ENCODE measurements at places on chromosomes 5 and 9.
A peak's percentile ranks its signal among the peaks of the same experiment; 100 is the strongest.

DNA sequence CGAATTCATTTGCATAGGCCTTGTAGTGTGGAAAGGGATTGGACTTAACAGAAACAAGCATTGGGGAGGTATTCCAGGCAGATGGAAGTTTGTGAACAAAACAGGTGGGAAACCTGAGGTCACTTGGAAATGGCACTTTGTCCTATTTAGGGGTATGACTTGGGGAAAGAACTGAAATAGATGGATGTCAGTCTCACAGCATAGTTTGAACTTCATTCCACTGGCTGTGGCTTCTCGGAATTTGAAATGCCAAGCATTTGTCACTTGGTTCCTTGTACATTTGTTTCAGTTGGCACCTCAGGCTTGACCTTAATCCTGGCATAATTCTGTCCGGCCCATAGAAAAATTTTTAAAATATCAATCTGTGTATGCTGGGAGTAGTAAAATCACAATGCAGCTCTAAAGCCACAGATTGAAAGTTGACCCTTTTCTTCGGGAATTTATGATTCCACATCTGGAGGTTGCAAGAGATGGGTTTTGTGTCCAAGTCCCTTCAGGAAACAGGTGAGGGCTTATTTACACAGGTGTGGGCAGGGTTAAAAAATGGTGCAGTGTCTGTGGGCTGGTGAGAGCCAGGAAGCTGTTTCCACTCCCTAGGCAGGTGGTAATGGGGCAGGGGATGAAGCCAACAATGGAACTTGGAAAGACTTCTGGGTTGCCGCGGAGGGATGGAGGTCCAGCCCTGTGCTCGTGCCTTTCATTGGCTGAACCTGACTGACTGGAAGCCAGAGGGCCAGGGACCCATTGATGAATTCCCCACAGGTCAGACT is 39.2 kb upstream of the PDE8B start:
- no peak for DNase-seq

- DNase-seq, result no peak
Measured at GRCh38 chr5:132525299-132525724, 18.0 kb downstream of the IL5 start.

DNA sequence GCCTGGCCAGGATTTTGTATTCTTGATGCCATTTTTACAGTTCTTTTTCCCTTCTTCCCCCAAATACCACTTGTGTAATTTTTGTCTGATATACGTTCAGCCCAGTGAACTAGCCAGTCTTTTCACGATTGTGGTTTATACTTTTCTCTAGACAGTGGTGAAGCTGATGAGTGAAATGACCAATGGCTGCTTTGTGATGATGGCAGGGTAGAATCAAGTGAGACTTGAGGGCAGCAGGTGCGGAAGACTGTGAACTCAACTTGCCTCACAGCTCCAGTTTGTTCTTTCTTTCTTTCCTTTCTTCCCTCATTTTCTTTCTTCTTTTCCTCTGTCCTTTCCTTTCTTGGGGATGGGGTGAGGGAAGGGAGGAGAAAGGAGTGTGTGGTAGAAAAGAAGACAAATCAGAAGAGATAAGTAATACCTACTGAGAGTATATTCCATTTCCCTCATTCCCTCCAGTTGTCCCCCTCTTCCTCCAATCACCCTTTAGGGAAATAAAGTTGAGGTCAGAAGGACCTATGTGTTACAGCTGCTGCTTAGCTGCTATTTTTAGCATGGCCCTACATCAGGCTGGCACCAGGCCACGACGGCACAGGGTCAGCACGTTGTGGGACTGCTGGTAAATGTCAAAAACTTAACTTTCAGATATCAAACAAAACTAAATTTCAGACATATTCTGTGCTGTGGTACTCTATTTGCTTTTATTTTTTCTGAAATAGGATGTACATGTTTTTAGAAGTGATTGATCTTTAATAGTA is 12.3 kb downstream of the ZSWIM6 start:
- no peak for DNase-seq

DNA sequence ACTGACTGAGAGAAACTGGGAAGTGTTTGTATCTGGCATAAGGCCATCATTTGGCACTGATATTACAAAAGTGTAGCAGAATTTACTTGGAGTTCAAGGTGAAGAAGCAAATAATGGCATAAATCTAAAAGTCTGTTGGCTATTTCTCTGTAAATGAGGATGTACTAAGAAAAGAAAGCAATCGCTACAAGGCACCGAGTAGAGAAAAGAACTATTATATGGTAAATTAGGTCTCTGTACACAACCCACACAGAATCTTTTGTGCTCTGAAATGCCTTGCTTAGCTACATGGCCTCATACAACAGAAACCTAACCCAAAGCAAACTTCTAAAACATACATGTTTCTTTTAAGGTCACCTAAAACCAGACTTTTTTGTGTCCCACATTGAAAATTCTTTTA is 290.1 kb upstream of the WWC1 start:
- DNase-seq, result no peak

GRCh38 chr5:6317116-6317798 is 61.1 kb downstream of the MED10 start:
- DNase-seq, result no peak

GRCh38 chr9:16414451-16414850 is 456.0 kb downstream of the BNC2 start:
- no peak for DNase-seq

DNA sequence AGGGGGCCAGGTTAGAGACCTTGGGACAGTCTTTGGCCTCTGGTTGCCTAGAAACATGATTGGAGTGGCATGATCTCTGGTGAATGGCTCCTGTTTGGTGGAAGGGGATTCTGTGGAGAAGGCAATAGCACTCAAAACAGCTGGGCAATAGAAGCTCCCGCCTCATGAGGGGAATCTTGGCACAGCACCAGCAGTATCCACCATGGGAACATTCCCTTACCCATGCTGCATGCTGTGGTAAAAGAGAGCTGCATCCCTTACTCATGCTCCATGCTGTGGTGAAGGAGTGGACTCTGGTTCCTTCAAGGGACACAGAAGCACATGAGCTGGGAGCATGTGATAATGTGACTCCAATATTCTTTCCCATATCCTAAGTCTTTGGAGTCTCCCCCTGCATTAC is 160.6 kb downstream of the PJA2 start:
- no peak for DNase-seq

- peak; percentile 6 for DNase-seq
Measured at GRCh38 chr5:109656829-109657228, 32.9 kb upstream of the MAN2A1 start.

- no peak for DNase-seq
Measured at GRCh38 chr5:133426264-133426663, 186.1 kb downstream of the FSTL4 start.

GRCh38 chr9:16809912-16810610 is 60.4 kb downstream of the BNC2 start:
- DNase-seq, result no peak

- DNase-seq, result no peak
Measured at GRCh38 chr9:73411494-73411893, 259.8 kb downstream of the ANXA1 start.

DNA sequence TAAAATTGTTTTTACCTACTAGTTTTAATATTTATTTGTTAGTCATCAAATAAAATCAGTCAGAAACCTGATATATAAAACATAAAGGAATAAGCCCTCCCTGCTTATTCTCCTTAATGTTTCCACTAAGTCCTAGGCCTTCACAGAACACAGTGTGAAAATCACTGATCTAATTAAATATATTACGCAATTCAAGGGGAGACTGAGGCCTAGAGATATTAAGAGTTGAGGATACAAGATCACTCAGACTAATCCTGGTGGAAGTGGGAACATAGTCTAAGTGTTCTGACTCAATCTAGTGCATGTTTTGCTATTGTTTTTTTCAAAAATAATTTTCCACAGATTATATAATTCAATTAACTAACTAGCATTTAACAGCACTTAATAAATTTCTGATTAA is 401.1 kb downstream of the SLCO4C1 start:
- no peak for DNase-seq

GRCh38 chr5:172905346-172906140 is 53.7 kb upstream of the RPL26L1 start:
- DNase-seq, result no peak

DNA sequence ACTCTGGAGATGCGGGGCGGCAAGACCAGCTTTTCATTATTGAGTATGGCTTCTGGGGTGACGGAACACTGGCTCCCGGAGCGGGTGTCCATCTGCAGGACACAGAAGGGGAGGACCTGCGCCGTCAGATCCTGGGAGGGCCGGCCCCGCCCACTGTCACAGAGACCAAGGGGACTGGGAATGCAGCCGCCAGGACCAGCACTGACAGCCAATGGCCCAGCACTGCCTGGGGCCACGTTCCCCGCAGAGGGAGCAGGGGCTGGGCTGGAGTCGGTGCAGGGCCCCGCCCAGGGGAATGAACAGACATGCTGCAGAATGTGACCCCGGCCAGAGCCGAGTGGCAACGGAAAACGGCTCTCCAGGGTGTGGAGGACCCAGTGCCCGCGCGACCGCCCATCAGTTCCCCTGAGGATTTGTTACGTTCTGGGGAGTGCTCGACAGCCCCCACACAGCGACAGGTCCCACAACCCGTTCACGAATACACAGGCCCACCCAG is at the start of gene ZDHHC11:
Gene ZDHHC11 (minus strand): TSS at position 476 of the 496 bp plus-strand sequence. CDS start 384 bp downstream, at position 92.
- DNase-seq, result no peak

DNA sequence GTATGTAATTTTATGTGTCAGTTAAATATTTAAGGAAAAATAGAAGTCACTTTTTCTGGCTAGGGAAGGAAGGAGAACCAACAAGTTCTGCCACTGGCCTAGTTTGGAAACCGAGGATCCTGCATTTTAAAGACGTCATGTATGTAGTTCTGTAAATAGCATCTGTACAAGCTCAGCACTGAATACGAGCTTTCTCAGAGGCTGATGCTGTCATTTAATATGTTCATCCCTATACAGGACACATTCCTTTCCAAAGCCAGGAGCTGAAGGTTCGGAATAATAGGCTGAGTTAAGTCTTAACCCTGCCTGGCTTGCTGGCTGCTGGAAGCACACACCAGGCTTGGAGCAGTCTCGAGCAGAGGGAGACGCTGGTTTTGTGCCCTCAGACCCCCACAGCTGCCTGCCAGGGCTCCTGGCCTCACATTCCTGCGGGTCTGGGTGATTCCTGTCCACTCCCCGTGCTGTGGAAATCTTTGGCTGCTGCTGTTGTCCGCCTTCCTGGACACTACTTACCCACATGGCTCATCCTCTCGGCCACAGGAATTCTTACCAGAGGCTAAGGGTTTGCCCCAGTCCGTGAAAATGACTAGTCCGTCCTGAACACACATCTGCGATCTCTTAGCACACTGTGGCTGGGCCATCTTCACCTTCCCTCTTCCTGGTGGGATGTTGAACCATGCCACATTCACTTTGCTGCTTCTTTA is 36.6 kb downstream of the SLC46A2 start:
- DNase-seq, result no peak

- no peak for DNase-seq
Measured at GRCh38 chr5:148418511-148418910, 34.8 kb downstream of the FBXO38 start.

- DNase-seq, result no peak
Measured at GRCh38 chr5:28046596-28046995, 1008.2 kb upstream of the CDH9 start.

DNA sequence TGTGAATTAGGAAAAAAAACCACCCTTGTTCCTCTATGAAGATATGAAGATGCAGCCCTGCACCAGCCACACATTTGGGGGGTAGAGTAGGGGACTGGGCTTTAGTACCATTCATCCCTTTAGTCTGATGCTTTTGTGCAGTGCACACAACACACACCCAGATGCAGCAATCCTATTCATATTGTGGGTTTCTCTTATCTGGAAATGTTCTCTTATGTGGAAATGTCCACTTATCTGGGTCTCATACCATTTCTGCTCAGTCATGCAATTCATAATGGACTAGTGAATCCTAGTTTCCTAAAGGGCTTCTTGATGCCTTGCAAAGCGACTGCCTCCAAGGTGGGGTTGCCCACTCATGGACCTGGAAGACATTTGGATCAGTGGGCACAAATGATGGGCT is 47.8 kb downstream of the C9orf152 start:
- no peak for DNase-seq

GRCh38 chr9:24582146-24583126 is 36.7 kb upstream of the IZUMO3 start:
- no peak for DNase-seq

GRCh38 chr5:56123531-56124243 is 109.4 kb downstream of the ANKRD55 start:
- no peak for DNase-seq

DNA sequence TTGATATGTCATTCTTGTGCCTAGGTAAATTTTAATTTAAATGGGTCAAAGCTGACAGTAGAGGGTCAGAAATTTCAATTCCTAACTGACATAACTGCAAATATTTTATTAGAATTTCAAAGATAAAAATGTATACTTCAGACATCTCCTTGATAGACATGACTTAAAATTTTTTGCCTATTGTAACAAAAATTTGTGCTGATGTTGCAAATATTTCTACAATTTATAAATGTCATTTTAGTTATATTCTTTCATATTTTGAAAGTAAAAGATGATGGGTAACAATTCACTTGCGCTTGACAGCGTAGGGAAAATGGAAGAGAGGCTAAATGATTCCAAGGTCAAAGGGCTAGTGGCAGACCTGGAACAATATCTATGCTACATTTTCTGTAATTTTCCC is 220.3 kb upstream of the ST8SIA4 start:
- DNase-seq, result no peak

- DNase-seq, result no peak
Measured at GRCh38 chr5:57175551-57176309, 1.9 kb downstream of the GPBP1 start.

GRCh38 chr5:141743866-141744272 is 61.8 kb upstream of the ARAP3 start:
- no peak for DNase-seq

GRCh38 chr5:38257308-38258041 is 884 bp upstream of the EGFLAM start:
- DNase-seq, result no peak

DNA sequence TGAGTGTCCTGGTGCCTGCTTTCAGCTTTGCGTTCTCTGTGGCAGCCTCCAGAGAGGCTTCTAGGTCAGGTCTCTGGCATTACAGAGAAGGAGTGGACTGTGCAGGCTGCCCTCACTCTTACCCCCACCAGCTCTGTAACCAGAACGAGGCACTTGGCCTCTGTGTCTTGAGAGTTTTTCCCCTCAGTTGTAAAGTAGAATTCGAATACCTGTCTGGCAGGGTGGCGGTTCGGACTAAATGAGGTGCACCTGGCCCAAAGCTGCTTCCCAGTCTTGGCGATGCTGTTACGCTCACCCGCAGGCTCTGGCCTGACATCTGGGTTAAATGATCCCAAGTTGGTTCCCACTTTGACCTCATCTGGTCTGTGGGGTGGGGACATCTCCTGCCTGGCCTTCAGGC is 40.1 kb downstream of the FAM78A start:
- DNase-seq, result no peak

All from stimulated activated CD8-positive, alpha-beta memory T cell treated with anti-CD3 and anti-CD28 coated beads, Interleukin-2, amount 100 ng/mL, for 48 hours (primary cell).